Activated T-cell treated with anti-CD3 and anti-CD28 coated beads, Interleukin-2, amount 50 U/mL, for 72 hours (primary cell): ENCODE measurements at places on chromosomes 2 and 18.

- DNase-seq, result peak; percentile 87
Measured at GRCh38 chr18:63155169-63155852, 164.3 kb downstream of the BCL2 start.

DNA sequence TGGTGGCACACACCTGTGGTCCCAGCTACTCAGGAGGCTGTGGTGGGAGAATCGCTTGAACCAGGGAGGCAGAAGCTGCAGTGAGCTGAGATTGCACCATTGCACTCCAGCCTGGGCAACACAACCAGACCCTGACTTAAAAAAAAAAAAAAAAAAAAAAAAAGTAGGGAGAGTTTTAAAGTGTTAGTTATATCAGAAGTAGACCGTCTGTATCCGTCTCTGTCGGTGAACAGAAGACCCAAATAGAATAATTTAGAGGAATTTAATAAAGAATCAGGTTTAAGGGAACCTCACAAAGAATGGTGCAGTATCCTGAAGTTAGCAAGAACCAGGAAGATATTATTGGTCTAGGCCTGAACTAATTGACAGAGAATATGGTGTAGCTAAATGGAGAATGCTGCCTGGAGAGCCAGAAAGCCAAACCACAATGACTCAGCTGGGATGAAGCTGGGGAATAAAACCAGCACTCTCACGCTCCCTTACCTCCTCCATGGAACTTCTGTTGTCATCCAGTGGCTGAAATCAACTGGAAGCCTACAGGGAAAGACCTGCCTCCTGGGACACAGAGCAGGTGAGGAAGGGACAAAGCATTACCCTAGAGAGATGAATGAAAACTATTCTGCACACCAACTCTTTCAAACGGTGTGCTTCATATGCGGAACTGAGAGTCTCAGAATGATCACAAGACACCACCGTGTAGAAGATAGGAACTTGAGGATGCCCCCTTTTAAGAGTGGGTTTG is 39.1 kb upstream of the PLEKHM3 start:
- DNase-seq, result no peak

DNA sequence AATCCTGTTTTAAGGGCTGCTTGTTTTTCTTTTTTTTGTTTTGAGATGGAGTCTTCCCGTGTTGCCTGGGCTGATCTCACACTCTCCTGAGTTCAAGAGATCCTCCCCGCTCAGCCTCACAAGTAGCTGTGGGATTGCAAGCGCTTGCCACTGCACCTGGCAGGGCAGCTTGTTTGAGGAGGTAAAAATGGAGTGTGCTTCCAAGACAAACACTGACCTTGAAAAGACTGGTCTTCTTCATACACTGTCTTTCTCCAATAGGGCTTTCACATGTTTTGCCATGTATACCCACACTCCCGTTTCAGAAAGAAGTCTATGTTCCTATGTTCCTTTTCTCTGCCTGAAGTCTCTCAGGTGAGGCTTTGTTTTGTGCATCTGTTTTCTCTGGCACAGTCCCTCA is 32.6 kb upstream of the LDAH start:
- no peak for DNase-seq

DNA sequence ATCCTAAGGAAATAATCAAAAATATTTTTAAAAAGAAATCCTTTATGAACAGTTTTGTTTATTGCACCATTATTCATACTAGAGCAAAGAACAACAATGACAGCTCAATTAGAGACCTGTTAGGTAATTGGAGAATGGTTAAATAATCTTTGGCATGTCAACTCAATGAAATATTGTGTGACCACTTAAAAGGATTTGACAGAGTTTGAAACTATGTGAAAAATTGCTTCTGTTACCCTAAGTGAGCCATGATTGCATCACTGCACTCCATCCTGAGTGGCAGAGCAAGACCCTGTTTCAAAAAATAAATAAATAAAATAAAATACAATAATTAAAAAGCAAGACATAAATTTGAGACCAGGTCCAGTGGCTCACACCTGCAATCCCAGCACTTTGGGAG is 66.1 kb upstream of the ATP8B1 start:
- no peak for DNase-seq

GRCh38 chr2:108626995-108627394 is 92.3 kb upstream of the RANBP2 start:
- DNase-seq, result no peak

- no peak for DNase-seq
Measured at GRCh38 chr2:160063271-160063670, 856 bp upstream of the PLA2R1 start.

- no peak for DNase-seq
Measured at GRCh38 chr2:118059919-118060478, 28.3 kb upstream of the INSIG2 start.

GRCh38 chr2:236319036-236319435 is 54.8 kb upstream of the ASB18 start:
- DNase-seq, result no peak

DNA sequence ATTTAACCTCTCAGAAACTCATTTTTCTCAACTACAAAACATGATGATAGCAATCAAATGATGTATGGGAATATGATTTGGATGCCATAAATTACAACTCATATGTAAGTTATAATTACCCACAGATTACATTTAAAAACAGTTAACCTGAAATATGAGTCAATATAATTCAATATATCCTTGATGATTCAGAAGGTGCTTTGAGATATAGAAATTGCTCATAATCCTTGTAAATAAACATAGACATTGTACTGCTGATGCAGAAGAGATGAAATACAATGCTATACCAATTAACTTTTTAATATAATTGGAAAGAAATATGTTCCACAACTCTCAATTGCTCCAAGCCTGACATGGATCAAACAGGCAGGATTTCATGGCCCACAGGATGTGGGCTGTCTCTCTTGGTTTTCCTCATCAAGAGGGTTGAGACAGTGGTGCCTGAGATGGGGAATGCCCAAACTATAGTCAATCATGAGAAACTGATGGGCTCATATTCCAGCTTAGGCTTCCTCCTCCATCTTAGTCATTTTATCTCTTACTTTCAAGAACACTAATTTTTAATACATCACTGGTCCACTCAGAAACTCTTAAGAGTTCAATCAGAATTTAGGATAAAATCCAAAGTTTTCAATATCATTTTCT is 49.4 kb downstream of the NCKAP5 start:
- DNase-seq, result no peak

- DNase-seq, result no peak
Measured at GRCh38 chr2:16687955-16688354, 22.3 kb upstream of the CYRIA start.

GRCh38 chr18:532018-532417 is 31.5 kb upstream of the COLEC12 start:
- DNase-seq, result no peak

- DNase-seq, result no peak
Measured at GRCh38 chr2:42063431-42064171, 15.8 kb downstream of the PKDCC start.

GRCh38 chr2:83730223-83730622 is 728.9 kb downstream of the SUCLG1 start:
- DNase-seq, result no peak

DNA sequence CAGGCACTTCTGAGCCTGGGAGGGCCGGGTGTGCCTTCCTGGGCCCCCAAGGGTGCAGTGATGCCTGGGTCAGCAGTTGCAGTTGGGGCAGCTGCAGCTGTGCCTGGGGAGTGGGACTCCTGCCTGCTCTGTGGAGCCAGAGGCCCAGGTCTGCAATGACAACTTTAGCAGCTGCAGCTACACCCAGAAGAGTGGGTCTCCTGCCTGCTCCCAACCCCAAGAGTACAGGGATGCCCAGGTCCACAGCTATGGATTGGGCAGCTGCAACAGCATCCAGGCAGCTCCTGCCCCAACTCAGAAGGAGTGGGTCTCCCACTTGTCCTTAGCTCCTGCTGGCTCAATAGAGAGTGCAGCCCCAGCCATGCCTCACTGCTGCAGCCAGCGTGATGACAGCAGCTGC is 73.0 kb upstream of the ST3GAL5 start:
- DNase-seq, result no peak

GRCh38 chr2:193584522-193584938 is 1389.8 kb upstream of the TMEFF2 start:
- no peak for DNase-seq

GRCh38 chr2:20186078-20186854 is 38.7 kb downstream of the SDC1 start:
- DNase-seq, result no peak

GRCh38 chr2:81304154-81304830 is 999.7 kb upstream of the LRRTM1 start:
- DNase-seq, result no peak

DNA sequence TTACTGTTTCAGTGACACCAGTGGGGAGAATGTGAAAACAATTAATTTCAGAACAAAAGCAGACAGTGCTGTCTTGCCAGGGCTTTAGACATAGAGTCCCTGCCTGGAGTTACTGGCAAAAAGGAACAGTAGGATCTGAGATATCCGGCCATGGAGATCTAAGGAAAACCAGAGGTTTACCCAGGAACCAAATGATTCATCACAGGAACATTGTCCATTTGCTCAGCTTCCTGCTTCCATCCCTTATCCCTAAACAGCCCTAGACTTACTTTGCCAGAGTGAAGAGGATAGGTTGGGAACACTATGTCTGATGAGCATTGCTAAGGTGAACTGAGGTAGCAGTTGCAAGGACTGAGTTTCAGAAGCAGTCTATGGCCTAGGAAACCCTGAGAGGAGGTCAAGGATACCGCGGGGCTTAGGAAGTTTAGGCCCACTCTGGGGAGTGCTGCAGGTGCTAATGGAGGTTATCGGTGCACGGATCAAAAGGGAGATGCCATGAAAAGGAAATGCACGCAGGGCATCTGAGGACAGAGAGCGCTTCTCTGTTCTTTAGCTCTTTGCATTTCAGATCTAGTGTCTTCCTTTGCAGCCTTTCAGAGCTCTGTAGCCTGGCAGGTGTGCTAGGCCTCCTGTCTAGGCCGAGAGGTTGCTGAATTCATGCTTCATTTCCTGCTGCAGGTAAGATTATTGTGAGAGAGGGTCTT is 223.9 kb downstream of the CDCA7 start:
- no peak for DNase-seq

DNA sequence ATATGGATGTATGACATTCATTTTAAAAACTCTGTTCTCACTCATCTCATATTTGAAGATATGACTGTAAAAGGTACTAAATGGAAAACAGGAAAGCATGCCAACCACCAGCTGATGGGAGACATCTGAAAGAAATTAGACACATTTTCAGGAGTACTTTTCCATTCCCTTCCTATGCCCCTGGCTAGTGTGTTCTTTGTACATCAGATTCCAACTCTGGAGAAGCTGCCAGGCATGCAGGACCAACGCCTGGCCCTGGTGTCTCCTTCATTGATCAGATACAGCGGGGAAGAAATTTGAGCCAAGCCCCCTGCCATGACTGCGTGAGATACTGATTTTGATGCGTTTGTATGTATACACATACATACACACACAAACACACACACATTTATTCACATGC is 599.0 kb upstream of the SYT4 start:
- DNase-seq, result no peak

DNA sequence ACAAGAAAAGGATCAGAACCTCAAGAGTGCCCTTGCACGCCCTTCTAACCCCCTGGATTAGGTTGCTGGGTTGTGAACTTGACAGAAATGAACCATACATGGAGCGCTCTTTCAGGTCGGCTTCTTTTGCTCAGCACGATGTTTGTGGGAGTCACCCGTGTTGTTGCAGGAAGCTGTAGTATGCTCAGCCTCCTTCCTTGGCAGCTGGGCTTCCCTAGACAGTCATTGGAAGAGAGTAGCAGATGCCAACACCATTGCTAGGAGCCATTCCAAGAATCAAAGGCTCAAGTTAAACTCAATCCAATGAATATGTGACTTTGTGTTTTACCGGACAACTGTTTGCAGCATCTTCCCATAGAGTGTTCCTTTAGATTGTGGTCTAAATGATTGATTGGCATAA is 47.0 kb downstream of the RAB12 start:
- DNase-seq, result no peak

- peak; percentile 40 for DNase-seq
Measured at GRCh38 chr2:237693291-237693994, 66.1 kb downstream of the LRRFIP1 start.

GRCh38 chr2:188952901-188953300 is 21.3 kb upstream of the COL3A1 start:
- no peak for DNase-seq

DNA sequence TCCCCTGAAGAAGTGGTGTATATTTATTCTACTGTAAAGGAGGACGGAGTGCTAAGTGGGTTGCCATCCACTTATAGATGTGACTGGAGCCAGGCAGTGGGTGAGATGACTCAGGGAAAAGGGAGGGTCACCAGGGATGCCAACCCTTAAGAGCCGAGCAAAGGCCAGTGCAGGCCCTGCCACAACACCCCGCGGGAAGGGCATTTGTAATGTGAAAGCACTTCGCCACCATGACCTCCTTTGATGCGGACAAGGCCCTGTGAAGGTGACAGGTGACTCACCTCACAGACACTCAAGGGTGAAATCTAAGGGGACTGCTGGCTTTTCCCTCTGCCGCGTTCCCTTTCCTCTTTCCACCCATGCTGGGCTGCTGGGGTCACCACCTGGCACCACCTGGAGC is 50.2 kb upstream of the MRPL33 start:
- peak; percentile 42 for DNase-seq

- no peak for DNase-seq
Measured at GRCh38 chr2:136112317-136113208, 5.4 kb downstream of the CXCR4 start.

DNA sequence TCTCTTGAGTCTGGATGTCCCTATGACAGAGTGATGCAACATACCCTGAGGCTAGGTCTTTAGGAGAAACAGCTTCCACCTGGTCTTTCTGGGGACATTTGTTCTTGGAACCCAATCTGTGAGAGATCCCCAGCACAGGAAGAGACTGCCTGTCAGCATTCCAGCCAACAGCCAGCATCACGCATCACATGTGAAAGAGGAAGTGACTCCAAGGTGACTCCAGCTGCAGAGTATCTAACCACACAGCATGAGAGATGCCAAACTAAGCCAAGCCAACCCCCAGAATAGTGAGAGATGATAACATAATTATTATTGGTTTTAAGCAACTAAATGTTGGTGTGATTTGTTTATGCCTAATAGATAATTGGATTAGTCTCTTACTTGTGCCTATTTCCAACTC is 35.7 kb downstream of the C18orf63 start:
- DNase-seq, result no peak

GRCh38 chr2:75041731-75042600 is 83.5 kb downstream of the POLE4 start:
- DNase-seq, result no peak

DNA sequence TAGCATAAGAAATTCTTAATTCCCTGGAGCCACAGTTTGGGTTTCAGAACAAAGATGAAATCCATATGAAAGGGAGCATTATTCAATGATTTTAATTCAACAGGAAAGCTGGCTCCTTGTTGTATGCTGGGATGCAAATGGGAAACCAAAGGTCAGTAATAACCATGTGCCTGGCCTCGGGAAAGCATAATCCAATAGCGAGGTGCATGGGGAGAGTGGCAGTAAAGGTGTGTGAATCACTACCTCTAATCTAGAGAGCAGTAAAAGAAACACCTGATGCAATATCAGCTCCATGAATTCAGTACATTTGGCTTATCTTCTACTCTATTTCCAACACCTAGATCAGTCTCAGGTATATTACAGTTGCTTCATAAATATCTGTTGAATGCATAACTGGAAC is 220.1 kb downstream of the FBXO15 start:
- DNase-seq, result no peak
